Neural crest cell (in vitro differentiated cells): ENCODE measurements at places on chromosomes 5 and 9. TPM values are rescaled to one million over a fixed set of nuclear protein-coding genes. Genes with fewer than 3 reads are reported as not detected.

- no peak for DNase-seq
Measured at GRCh38 chr5:6823996-6824395, 110.8 kb downstream of the TENT4A start.

The CORO2A gene
- 9.3 and 9.5 TPM in 2 replicates for total RNA-seq

The SLCO6A1 gene
- total RNA-seq = 3.9 and 4.4 TPM in 2 replicates

DNA sequence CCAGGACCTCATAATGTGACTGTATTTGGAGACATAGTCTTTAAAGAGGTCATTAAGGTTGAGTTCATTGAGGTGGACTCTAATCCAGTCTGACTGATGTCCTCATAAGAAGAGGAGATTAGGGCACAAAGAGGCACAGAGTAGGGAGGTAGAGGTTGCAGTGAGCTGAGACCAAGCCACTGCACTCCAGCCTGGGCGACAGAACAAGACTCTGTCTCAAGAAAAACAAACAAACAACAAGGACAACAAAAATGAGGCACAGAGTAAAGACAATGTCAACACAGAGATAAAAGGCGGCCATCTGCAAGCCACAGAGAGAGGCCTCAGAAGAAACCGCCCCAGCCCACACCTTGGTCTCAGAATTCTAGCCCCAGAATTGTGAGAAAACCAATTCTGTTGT, 17.0 kb upstream of the TDRD7 start:
- DNase-seq = no peak

The GLRX gene
- total RNA-seq = 10.3 and 10.4 TPM in 2 replicates

GRCh38 chr9:97808415-97808814, 44.6 kb upstream of the FOXE1 start:
- DNase-seq = no peak
